ENCODE measurements at places on chromosomes 12 and 14.

GRCh38 chr12:38759621-38760020 is 145.8 kb downstream of the CPNE8 start:
- no peak for DNase-seq

- DNase-seq, result no peak
These were observed 474.4 kb downstream of the NOVA1 start for GRCh38 chr14:26123459-26123858.

DNA sequence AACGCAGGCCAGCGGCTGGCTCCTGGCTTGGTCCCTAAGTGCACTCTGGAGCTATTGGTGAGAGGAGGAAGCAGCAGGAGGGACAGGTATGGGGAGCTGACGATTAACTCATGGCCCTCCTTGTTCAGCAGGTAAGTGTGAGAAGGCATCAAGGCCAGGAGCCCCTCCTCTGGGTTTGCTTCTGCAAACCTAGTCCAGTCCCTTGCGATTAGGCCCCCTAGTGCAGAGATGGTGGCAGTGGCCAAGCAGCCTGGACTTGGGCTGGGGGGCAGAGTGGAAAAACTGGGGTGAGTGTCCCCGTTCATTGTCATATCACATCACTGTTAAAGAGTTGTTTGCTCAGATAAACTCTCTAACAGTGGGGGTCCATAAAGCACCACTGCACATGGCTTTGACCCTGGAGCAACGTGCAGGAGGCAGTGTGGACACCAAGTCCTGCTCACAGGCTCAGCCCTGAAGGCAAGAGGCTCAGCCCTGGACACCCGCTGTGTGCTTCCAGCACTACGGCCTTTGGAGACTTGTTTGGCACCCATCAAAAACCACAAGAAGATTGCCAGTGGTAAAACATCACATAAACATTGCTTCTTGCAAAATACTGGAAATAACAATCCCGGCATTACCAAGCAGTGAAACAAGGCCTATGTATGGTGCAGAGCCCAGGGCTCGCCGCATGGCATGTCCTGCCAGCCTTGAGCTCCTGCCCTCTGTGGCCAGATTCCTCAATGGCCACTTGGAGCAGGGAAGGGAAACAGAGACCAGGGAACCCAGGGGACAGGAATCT is 184.3 kb upstream of the RTL1 start:
- no peak for DNase-seq

GRCh38 chr12:130429656-130430505 is 92.2 kb downstream of the PIWIL1 start:
- DNase-seq, result no peak

DNA sequence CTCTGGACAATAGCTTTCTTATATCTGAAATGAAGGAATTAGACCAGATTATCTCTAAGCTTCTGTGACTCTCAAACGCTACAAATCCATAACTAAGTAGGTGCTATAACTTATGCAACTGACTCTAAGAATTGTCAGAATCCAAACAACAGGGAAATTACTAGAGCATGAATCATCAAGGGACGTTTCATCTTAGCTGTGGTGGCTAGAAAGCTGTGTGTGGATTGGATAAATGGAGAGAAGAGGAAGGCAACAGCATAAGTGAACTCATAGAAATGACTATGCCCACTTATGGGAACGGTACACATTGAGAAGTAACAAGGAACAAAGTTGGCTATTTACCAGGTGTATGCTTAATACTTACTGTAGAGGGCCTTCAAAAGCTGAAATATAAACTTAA is 96.0 kb upstream of the NEDD1 start:
- peak; percentile 90 for DNase-seq

All from kidney tubule cell (primary cell).